ENCODE measurements at places on chromosomes 3 and 15.

GRCh38 chr3:143445118-143445517 is 325.5 kb downstream of the CHST2 start:
- DNase-seq: no peak

DNA sequence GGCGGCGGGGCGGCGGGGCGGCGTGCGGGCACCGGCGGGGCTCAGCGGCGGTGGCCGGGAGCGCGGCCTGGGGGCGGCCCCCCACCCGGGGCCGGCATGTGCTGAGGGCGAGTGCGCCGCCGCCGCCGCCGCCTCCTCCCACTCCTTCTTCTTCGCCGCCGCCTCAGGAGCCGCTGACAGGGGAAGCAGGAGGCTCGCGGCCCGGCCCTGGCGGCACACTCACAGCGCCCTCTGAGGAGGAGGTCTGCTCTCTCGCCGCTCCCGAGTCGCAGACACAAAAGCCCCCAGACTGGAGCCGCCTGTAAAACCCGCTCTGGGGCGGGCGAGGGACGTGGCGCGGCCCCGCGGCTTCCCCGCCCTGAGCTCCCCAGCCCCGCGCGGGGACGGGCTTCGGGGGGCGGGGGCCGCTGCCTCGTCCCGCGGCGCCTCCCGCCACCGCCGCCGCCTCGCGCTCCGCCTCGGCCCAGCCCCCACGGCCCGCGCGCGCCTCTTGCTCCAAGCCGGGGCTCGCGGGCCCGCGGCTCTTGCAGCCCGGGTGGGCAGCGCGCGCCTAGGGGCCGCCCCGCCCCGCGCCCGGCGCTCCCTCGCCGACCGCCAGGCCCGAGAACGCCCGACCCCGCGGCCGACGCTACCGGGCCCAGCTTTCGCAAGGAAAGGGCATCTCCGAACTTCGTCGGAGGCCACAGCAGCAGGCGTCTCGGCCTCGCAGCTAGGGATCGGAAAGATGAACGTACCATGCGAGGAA is at the start of gene PYGO1:
PYGO1 (minus strand) TSS at position 276 of the 745 bp plus-strand sequence. CDS start 462 bp downstream, outside the sequence.
- peak; percentile 54 for DNase-seq

- no peak for DNase-seq
Observed at GRCh38 chr15:65339416-65339815, 34.9 kb downstream of the RNU5B-1 start.

DNA sequence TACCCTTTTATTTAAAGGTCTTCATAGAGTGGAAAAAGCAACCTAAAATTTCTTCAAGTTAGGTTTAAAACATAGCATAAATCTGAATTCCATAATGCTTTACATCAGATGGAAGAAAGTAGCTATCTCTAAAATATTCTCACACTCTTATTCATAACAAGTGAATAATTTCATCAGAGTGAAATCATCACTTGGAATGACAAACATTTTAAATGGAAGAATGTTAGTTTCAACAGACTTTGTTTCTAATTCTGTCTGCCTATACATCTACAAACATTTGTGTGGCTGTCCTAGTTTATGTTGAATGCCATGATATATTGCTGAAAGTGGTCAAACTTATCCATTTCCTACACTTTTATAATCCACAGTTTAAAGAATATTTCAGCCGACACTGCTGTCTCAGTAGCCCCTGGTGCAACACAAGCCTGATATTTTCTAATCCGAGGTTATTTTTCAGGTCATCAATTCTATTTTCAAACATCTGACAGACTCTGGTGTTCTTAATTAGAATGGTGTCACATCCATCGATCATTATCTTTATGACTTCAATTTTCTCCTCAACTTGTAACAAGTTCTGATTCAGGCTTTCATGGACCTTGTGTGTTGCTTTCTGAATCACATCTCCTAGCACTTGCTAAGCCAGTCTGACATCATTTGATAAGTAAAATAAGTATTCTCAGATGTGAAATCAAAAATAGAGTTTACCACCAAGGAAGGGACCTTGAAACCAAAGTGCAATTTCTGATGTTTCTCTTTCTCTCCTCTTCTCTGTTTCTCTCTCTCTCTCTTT is 17.1 kb upstream of the CNTN3 start:
- DNase-seq: no peak

GRCh38 chr15:75902129-75902557 is 1.5 kb upstream of the FBXO22 start:
- DNase-seq: peak; percentile 12
